A549 treated with AZD2906 at 1 μM for 4 hours (cell line): ENCODE measurements at places on chromosomes 12 and 14. TPM values are rescaled to one million over a fixed set of nuclear protein-coding genes. Genes with fewer than 3 reads are reported as not detected.

Gene NRXN3
- total RNA-seq: 0.52 to 0.95 TPM (median 0.81 TPM) in 5 replicates

Gene AKAP3
- 0.06 to 0.19 TPM (median 0.11 TPM) in 5 replicates for total RNA-seq

Gene KRT77
- total RNA-seq: not detected in 5 replicates

Gene OASL
- 1.8 to 3.6 TPM (median 2.5 TPM) in 5 replicates for total RNA-seq

Gene PPP1R3E
- 2.6 to 3.7 TPM (median 2.8 TPM) in 5 replicates for total RNA-seq

Gene KRT81
- 3,224 to 4,157 TPM (median 4,024 TPM) in 5 replicates for total RNA-seq

Gene CLEC4E
- 0.16 to 0.66 TPM (median 0.22 TPM) in 5 replicates for total RNA-seq

Gene ANKRD33
- total RNA-seq: 0.05 to 0.11 TPM (median 0.07 TPM) in 4 of 5 replicates, not detected in the other

Gene PLD4
- total RNA-seq: 0.05 to 0.15 TPM (median 0.09 TPM) in 5 replicates

Gene ASCL1
- not detected in 5 replicates for total RNA-seq

Gene NUAK1
- 5.0 to 5.7 TPM (median 5.2 TPM) in 5 replicates for total RNA-seq

Gene SIRT4
- total RNA-seq: 0.41 to 0.98 TPM (median 0.71 TPM) in 5 replicates

Gene ZFHX2
- 0.35 to 0.95 TPM (median 0.56 TPM) in 5 replicates for total RNA-seq

Gene SLCO1B1
- total RNA-seq: 0.28 to 0.45 TPM (median 0.35 TPM) in 5 replicates

Gene PCED1B
- 13.8 to 18.8 TPM (median 16.5 TPM) in 5 replicates for total RNA-seq

Gene STAB2
- total RNA-seq: 0.01 TPM in 1 of 5 replicates, not detected in the others

Gene KRT83
- 3.3 to 6.3 TPM (median 5.5 TPM) in 5 replicates for total RNA-seq

Gene TMPRSS12
- not detected in 5 replicates for total RNA-seq

Gene TUNAR
- 0.04 TPM in 1 of 5 replicates, not detected in the others for total RNA-seq

Gene SLC17A8
- total RNA-seq: 0.02 to 0.06 TPM in 2 of 5 replicates, not detected in the others

Gene SUPT16H
- total RNA-seq: 89.8 to 120 TPM (median 93.0 TPM) in 5 replicates

Gene CD27
- not detected in 5 replicates for total RNA-seq

Gene SOAT2
- total RNA-seq: 0.07 to 0.30 TPM (median 0.24 TPM) in 5 replicates

Gene INHBC
- total RNA-seq: 0.05 to 0.06 TPM (median 0.05 TPM) in 3 of 5 replicates, not detected in the others

Gene DPPA3
- not detected in 5 replicates for total RNA-seq

Gene IFNG-AS1
- not detected in 5 replicates for total RNA-seq

Gene DLK1
- 0.17 to 0.41 TPM (median 0.26 TPM) in 5 replicates for total RNA-seq

Gene PDE3A
- 2.2 to 3.6 TPM (median 2.9 TPM) in 5 replicates for total RNA-seq

Gene INHBE
- total RNA-seq: 0.05 to 0.09 TPM (median 0.06 TPM) in 3 of 5 replicates, not detected in the others

Gene JPH4
- total RNA-seq: 0.06 to 0.21 TPM (median 0.11 TPM) in 5 replicates

Gene NEUROD4
- not detected in 5 replicates for total RNA-seq

Gene SLC22A17
- 5.5 to 7.4 TPM (median 6.7 TPM) in 5 replicates for total RNA-seq

Gene NPAS3
- not detected in 5 replicates for total RNA-seq

Gene G2E3
- total RNA-seq: 12.3 to 15.8 TPM (median 13.5 TPM) in 5 replicates

Gene GPRC5D
- 0.40 TPM in 1 of 5 replicates, not detected in the others for total RNA-seq

Gene CDH24
- total RNA-seq: 2.5 to 4.6 TPM (median 4.4 TPM) in 5 replicates

Gene CIROP
- total RNA-seq: not detected in 5 replicates

Gene PROX2
- total RNA-seq: not detected in 5 replicates
